Ascending aorta (tissue), 2 donors: ENCODE measurements at places on chromosomes 6 and 20. TPM values are rescaled to one million over a fixed set of nuclear protein-coding genes. Genes with fewer than 3 reads are reported as not detected.

Gene VTA1
- total RNA-seq: 21.3 TPM

Gene ENPP3
- not detected for total RNA-seq

GRCh38 chr6:142187209-142187608, 40.1 kb downstream of the VTA1 start:
- no peaks in the 10 kb centered on the region for H3K36me3 ChIP-seq
- no peaks in the 10 kb centered on the region for H3K27me3 ChIP-seq
- DNase-seq: no peak
- no peak overlapping the region for H3K27ac ChIP-seq
- H3K4me3 ChIP-seq: no peak overlapping the region

Gene HLA-DRB5
- total RNA-seq: 19.9 TPM

DNA sequence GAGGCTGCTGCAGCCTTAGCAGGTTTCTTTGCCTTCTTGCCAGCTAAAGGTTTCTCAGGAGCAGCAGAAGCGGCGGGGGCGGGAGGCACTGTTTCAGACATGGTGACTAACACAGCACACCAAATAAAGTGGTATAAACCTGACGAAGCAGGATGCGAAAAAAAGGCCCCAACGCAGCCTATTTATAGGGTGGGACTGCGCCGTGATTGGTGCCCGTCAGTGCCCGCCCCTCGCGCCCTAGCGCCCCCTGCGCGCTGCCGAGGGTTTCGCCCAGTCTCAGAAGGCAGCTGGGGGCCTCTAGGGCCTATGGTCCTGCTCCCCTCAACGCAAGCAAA, 55.0 kb downstream of the TRIM38 start:
- H3K4me3 ChIP-seq: peak overlapping the region; percentile 73
- H3K4me1 ChIP-seq: peaks cover 3% of the 10 kb centered on the region
- peak overlapping the region; percentile 80 for H3K27ac ChIP-seq

- no peak overlapping the region for H3K4me3 ChIP-seq
- no peaks in the 10 kb centered on the region for H3K4me1 ChIP-seq
- H3K36me3 ChIP-seq: no peaks in the 10 kb centered on the region
- no peak for DNase-seq
- no peaks in the 10 kb centered on the region for H3K27me3 ChIP-seq
- H3K27ac ChIP-seq: no peak overlapping the region
These were observed 11.0 kb upstream of the CFAP206 start for GRCh38 chr6:87396595-87397392.

Gene POU3F2
- total RNA-seq: not detected

Gene AURKA
- total RNA-seq: not detected

DNA sequence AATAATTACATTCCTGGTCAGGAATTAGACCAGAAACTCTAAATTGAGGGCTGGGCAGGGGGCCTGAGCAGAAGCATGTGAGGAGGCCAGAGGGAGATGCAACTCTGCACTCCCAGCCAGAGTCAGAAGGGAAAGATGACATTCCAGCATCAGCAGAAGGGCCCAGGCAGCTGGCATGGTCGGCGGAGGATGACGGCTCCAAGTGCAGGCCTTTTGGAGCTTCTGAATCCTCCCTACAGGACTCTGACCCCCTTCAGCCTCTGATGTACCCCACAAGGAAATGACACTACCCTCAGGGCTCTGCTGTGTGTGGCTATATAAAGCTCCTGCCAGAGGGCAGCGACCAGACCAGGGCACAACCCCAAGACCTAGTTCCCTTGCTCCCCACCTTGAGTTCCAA, 1.9 kb downstream of the LRFN2 start:
- DNase-seq: no peak
- no peaks in the 10 kb centered on the region for H3K4me1 ChIP-seq
- no peak overlapping the region for H3K4me3 ChIP-seq
- no peaks in the 10 kb centered on the region for H3K36me3 ChIP-seq
- H3K27ac ChIP-seq: no peak overlapping the region

Gene ZBP1
- not detected for total RNA-seq

DNA sequence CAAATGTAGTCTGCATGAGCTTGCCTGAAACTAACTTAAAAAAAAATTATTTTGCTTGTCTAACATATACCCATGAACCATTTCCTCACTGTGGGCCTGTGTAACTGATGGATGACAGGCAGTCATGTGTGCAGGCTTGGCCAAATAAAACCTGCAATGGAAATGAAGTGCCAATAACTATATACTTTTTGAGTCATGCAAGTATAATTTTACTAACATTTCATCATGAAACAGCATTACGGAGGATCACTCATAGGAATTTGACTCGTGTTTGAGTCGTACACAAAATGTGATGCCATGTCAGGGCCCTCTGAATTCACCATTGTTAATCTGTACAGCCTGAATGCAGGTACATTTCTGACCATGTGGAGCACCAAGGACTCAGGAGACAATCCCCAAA, 46.6 kb downstream of the HDDC2 start:
- peaks cover 4% of the 10 kb centered on the region for H3K4me1 ChIP-seq
- no peak overlapping the region for H3K27ac ChIP-seq
- H3K36me3 ChIP-seq: no peaks in the 10 kb centered on the region
- H3K27me3 ChIP-seq: no peaks in the 10 kb centered on the region
- H3K4me3 ChIP-seq: no peak overlapping the region

DNA sequence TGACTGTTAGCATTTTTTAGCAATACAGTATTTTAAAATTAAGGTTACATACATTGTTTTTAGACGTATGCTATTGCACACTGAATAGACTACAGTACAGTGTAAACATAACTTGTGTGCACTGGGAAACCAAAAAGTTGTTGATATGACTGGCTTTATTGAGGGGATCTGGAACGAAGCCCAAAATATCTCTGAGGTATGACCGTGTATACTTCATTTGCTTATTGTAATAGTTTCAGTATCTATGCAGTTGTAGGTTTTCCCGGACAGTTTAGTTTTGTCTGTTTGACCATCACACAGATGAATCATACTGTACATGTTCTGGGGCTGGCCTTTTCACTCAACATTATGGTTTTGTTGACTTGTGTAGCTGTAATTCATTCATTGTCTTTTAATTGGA, 6.9 kb upstream of the ZBTB12 start:
- no peaks in the 10 kb centered on the region for H3K36me3 ChIP-seq
- no peaks in the 10 kb centered on the region for H3K27me3 ChIP-seq
- no peak overlapping the region for H3K4me3 ChIP-seq
- DNase-seq: no peak
- H3K27ac ChIP-seq: no peak overlapping the region
- no peaks in the 10 kb centered on the region for H3K4me1 ChIP-seq

- H3K36me3 ChIP-seq: no peaks in the 10 kb centered on the region
- no peak overlapping the region for H3K27ac ChIP-seq
- no peaks in the 10 kb centered on the region for H3K4me1 ChIP-seq
- H3K4me3 ChIP-seq: no peak overlapping the region
- DNase-seq: no peak
These were observed 113.0 kb downstream of the ERMARD start for GRCh38 chr6:169864148-169865020.

DNA sequence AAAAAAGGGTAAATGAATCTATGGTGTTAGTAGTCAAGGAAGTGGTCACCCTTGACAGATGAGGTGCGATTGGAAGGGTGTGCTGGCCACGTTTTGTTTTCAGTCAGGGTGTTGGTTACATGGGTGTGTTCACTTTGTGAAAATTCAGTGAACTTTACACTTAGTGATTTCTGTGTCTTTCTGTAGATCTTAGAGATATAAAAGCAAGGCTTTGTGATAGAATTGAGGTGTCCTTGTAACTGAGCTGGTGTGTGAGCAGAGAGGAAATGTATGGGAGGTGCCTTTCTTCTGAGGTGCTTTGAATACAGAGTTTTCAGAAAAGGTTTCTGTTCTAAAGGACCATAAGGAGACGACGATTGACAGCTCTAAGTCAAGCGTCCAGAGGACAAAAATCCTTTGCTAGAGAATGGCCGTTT, 90.5 kb downstream of the SAMD3 start:
- H3K27me3 ChIP-seq: no peaks in the 10 kb centered on the region
- no peaks in the 10 kb centered on the region for H3K4me1 ChIP-seq
- H3K27ac ChIP-seq: no peak overlapping the region
- no peak for DNase-seq
- no peak overlapping the region for H3K4me3 ChIP-seq

Gene TCF21
- total RNA-seq: 0.32 TPM

- no peaks in the 10 kb centered on the region for H3K4me1 ChIP-seq
- H3K27me3 ChIP-seq: no peaks in the 10 kb centered on the region
- H3K27ac ChIP-seq: no peak overlapping the region
- H3K4me3 ChIP-seq: no peak overlapping the region
These were observed 19.3 kb downstream of the FGD2 start for GRCh38 chr6:37024656-37025337.

Gene ANGPT4
- 5.7 TPM for total RNA-seq

Gene SYNE1
- 233 TPM for total RNA-seq

DNA sequence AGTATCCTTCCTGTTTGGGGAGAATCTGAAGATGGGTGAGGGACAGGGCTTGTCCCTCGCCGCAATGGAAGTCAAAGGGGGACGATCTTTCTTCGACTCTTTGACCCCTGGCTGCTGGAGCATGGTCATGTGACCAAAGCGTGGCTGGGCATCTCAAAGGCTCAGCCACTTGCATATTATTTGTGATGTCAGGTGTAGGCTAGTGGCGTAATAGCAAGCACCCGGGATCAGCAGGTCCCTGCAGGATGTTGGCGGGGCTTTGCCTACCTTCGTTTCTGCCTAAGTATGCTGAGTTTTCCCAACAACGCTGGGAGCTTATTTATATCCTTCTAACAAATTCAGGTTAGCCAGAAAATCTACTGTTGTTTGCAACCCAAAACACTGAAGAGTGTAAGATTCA, 50.3 kb upstream of the IL20RA start:
- no peak overlapping the region for H3K27ac ChIP-seq
- no peaks in the 10 kb centered on the region for H3K27me3 ChIP-seq
- H3K4me3 ChIP-seq: no peak overlapping the region
- no peaks in the 10 kb centered on the region for H3K4me1 ChIP-seq

GRCh38 chr20:11301699-11302098, 616.0 kb upstream of the BTBD3 start:
- no peak overlapping the region for H3K27ac ChIP-seq
- H3K4me1 ChIP-seq: no peaks in the 10 kb centered on the region
- no peaks in the 10 kb centered on the region for H3K27me3 ChIP-seq

DNA sequence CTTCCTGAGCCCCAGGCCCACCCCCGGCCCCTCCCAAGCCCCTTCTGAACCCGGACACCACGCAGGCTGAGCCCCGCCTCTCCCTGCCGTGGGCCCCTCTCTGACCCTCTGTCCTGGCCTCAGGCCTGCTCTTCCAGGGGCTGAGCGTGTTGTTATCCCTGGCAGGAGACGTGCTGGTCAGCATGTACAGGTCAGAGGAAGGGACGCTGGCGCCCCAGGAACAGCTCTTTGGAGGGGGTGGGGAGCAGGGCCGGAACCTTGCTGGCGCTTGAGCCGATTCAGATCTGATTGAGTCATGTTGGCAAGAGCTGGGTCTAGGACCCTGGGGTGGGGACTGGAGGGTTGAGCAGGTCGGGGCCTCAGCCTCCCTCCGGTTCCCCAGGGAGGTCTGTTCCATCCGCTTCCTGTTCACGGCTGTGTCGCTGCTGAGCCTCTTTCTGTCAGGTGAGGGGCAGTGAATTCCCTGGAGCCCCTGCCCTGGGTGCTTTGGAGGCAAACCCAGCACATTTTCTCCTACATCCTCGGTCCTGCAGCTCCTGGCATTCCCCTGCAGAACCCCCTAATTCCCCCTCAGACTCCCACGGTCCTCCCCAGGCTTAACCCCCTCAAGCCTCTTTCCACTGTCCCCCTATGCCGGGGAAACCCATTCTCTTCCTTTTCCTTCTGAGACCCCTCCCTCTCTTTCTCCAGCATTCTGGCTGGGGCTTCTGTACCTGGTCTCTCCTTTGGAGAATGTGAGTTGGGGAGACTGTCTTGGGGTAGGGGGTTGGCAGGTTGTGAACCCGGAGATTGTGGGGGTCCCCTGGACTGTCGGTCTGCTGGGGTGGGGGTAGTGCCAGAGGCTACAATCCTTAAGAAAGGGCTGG, 2.0 kb downstream of the SPAG4 start:
- H3K4me1 ChIP-seq: peaks cover 16% of the 10 kb centered on the region
- peak overlapping the region; percentile 71 for H3K27ac ChIP-seq
- no peaks in the 10 kb centered on the region for H3K27me3 ChIP-seq
- no peaks in the 10 kb centered on the region for H3K36me3 ChIP-seq

DNA sequence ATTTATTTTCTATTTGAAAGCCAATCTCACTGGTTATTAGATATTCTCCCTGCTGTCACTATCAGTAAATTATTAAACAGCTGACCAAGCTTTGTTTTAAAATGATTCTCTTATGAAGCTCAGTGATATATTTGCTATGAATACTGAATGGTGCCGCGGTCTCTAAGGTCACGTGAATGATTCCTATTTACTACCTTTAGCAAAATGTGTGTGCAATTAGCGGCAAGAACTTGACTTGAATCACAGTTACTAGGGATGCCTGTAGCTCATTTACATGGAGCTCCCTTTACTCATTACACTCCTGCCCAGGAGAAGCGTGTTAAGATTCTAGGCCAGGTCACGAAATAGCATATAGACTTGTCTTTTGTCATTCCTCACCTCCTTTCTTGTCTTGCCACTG, 12.4 kb upstream of the PTPRT start:
- H3K27ac ChIP-seq: no peak overlapping the region
- no peaks in the 10 kb centered on the region for H3K27me3 ChIP-seq
- H3K4me1 ChIP-seq: no peaks in the 10 kb centered on the region

- H3K36me3 ChIP-seq: peaks cover 8% of the 10 kb centered on the region
- no peaks in the 10 kb centered on the region for H3K27me3 ChIP-seq
- H3K4me3 ChIP-seq: no peak overlapping the region
- H3K4me1 ChIP-seq: no peaks in the 10 kb centered on the region
- no peak overlapping the region for H3K27ac ChIP-seq
These were observed 149.5 kb upstream of the SLC22A16 start for GRCh38 chr6:110625883-110626282.

GRCh38 chr6:75526502-75527127, 33.0 kb upstream of the FILIP1 start:
- no peaks in the 10 kb centered on the region for H3K27me3 ChIP-seq
- H3K4me1 ChIP-seq: no peaks in the 10 kb centered on the region
- H3K27ac ChIP-seq: no peak overlapping the region
- H3K4me3 ChIP-seq: no peak overlapping the region

- no peak overlapping the region for H3K4me3 ChIP-seq
- H3K4me1 ChIP-seq: no peaks in the 10 kb centered on the region
- peaks cover 100% of the 10 kb centered on the region for H3K36me3 ChIP-seq
- H3K27ac ChIP-seq: no peak overlapping the region
- peak; percentile 53 for DNase-seq
These were observed 33.7 kb downstream of the PYGB start for GRCh38 chr20:25281541-25281991.

DNA sequence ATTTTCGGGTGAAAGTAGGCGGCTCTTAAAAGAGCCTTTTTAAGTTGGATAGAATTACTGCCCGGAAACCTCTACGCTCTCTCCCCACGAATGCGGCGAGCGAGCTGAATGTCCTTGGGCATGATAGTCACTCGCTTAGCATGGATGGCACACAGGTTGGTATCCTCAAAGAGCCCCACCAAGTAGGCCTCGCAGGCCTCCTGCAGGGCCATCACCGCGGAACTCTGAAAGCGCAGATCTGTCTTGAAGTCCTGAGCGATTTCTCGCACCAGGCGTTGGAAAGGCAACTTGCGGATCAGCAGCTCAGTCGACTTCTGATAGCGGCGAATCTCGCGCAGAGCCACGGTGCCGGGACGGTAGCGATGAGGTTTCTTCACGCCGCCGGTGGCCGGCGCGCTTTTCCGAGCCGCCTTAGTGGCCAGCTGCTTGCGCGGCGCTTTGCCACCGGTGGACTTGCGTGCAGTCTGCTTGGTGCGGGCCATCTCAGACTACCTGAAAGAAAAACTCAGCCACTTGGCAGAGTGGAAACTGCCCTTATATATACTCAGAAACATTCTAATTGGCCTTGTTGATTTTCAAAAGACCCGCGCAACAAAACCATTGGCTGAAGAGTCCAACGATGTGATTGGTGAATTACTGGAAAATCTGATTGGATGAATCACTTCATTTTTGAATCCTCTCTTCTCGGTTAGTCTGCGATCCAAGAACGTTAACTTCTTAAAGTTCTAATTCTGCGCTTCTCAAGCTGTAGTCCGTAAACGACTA, 93.9 kb upstream of the BTN3A2 start:
- peak; percentile 87 for DNase-seq
- H3K36me3 ChIP-seq: no peaks in the 10 kb centered on the region
- peak overlapping the region; percentile 93 for H3K27ac ChIP-seq
- H3K4me3 ChIP-seq: peak overlapping the region; percentile 54
- no peaks in the 10 kb centered on the region for H3K27me3 ChIP-seq
